ENCODE measurements at places on chromosomes 11 and 22. TPM values are rescaled to one million over a fixed set of nuclear protein-coding genes. Genes with fewer than 3 reads are reported as not detected.
A peak's percentile ranks its signal among the peaks of the same experiment; 100 is the strongest.

DNA sequence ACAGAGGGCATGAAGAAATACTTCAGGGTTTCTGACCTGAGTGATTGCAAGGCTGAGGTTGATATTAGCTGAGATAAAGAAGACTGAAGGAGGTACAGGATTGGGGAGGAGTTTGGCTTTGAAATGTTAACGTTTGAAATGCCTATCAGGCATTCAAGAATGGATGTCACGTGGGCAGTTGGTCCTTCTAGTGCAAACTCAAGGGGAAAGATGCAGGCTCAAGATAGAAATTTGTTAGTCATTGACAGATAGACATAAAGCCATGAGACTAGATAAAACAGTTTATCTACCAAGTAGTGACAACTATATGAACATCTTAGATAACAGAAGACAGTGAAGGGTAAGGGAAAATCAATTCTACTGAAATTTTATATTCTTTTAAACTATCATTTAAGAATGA lies 23.1 kb downstream of the TTC17 start:
- DNase-seq: no peak

GRCh38 chr11:105052487-105052886 lies 7.4 kb upstream of the CARD16 start:
- DNase-seq: no peak

DNA sequence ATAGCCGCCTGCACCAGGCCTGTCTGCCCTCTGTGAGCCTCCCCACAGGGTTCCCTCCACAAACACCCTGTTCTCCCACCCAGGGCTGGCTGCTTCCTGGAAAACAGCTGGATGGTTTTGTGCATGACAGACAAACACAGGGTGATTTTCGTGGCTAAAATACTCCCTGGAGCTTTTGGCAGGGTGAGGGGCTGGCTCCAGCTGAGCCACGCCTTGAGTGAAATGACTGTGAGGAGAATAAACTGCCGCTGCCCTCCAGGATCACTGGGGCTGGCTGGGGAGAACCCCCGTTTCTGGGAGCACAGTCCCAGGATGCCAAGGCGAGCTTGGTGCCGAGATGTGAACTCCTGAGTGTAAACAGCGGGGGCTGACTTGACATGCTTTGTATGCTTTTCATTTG lies 20.3 kb upstream of the PPP6R3 start:
- DNase-seq: no peak

GRCh38 chr11:111308140-111308539 lies 9.8 kb downstream of the POU2AF3 start:
- no peak for DNase-seq

DNA sequence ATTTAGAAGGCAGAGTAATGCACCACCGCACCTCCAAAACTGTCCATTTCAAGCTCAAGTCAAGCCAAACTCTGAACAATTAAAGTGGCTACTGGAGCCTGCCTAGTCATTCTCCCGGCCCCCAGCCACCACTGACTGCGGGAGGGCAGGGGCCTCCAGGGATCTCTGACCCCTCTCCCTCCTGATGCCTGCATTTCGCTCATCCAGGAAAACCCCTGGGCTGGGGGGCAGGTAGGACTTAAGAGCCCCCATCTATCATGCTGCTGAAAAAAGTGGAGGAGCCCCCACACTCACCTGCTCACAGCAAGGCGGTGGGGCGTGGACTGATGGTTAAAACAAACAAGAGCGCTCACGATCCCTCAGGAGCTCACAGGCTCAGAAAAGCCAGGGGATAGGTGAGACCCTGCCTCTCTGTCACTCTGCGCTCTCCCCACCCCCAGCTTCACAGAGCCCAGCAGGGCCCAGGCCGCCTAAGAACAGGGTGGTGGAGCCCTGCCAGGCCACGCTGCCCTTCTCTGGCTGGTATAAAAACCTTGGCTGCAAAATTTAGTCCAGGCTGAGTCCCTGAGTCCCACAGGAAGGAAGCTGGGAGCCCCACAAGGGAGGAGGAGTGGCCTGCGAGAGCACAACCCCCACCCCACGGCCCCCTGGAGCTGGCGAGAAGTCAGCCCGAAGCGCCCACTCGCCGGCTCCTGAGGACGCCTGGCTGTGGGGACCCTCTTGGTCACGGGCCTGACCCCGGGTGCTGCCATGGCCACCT lies 21.0 kb upstream of the MOB2 start:
- peak; percentile 30 for DNase-seq

- DNase-seq: no peak
Observed at GRCh38 chr11:15672825-15673224, 558.1 kb downstream of the INSC start.

DNA sequence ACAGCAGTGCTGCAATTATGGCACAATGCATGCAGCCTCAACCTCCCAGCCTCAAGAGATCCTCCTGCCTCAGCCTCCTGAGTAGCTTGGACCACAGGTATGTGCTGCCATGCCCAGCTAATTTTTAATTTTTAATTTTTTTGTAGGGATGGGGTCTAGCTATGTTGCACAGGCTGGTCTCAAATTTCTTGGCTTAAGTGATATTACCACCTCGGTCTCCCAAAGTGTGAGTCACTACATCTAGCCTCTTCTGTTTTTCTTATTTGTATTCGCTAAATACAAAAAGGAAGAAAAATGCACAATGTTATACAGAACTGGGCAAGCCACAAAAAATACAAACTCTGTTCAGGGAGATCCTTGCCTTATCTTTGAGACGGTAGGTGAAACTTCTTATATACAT lies 62.1 kb downstream of the DDI1 start:
- no peak for DNase-seq

GRCh38 chr11:762421-763072 lies 14.7 kb downstream of the GATD1 start:
- no peak for DNase-seq

- no peak for DNase-seq
Observed at GRCh38 chr22:37701141-37701786, 4.4 kb downstream of the TRIOBP start.

DNA sequence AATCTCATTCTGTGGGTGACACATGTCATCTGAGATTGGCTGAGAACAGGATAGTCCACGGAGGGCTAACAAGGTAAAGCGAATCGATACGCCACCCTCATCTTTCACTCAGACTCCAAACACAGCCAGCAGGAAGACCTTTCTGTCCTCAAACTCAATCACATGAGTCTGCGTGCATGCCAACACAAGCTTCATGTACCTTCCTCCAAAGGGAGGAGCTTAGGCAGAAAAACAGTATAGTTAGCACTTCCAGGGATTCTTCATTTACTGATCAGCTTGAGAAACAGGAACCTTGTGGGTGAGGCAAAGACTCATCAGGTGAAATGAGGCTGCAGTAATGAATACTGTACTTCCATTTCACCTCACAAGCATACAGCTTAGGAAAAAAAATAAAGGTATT lies 767.1 kb upstream of the API5 start:
- DNase-seq: peak; percentile 39

GRCh38 chr11:42085736-42086135 lies 626.3 kb upstream of the LRRC4C start:
- no peak for DNase-seq

DNA sequence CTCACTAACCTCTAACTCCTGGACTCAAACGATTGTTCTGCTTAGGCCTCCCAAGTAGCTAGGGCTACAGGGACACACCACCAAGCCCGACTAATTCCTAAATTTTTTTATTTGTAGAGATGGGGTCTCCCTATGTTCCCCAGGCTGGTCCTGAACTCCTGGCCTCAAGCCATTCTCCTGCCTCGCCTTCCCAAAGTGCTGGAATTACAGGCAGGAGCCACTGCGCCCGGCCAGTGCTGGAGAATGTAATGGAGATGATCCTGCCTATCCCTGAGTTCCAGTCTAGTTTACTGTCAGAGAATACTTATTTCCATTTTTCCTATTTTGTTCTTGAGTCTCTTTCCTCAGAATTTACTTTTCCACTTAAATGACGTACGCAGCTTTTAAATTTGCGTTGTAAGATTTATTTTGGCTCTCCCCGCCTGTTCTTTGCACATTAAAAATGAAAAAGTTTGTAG lies at the start of gene CHEK1:
TSS of gene CHEK1 (plus strand) at position 408 of the 458 bp plus-strand sequence. CDS start 1,606 bp downstream, outside the sequence.
- DNase-seq: no peak

GRCh38 chr11:71172680-71173079 lies 79.7 kb downstream of the SHANK2 start:
- DNase-seq: no peak

DNA sequence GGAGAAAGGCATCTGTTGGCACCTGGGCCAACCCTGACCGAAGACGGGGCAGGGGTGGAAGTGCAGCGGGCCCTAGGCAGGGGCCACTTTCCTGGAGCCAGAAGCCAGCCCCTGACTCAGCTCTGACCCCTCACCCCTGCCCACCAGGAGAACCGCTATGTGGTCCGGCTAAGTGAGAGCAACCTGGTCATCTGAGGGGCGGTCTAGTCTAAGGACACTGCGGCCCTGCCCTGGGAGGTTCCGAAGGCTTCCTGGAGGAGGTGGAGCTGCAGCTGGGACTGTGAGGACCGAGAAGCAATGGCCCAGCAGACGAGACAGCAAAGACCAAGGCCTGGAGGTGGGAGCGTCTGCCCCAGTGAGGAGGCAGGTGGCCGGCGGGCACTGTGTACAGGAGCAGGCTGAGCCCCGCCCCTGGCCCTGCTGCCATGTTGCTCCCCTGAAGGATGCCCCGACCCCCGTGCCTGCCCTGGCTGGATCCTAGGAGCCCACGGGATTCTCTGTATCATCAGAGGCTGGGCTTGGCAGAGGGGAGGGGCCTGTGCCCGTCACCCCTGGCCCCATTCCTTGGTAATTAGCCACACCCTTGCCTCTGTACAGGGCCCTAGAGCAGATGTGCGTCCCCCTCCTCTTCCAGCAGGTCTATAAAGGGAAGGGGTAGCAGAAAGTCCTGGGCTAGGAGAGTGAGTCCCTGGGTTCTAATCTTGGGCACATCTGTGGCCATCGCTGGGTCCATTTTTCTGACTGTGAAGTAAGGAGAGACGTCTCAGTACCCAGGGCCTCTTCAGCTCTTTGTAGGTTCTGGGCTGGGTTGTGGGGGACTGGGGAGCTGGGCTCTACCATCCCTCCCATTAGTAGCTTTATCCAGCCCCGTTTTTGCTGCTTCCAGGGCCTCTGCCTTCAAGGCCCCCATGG lies 19.4 kb downstream of the RELT start:
- peak; percentile 16 for DNase-seq

- DNase-seq: no peak
Observed at GRCh38 chr11:19817265-19817851, 104.7 kb downstream of the NAV2 start.

DNA sequence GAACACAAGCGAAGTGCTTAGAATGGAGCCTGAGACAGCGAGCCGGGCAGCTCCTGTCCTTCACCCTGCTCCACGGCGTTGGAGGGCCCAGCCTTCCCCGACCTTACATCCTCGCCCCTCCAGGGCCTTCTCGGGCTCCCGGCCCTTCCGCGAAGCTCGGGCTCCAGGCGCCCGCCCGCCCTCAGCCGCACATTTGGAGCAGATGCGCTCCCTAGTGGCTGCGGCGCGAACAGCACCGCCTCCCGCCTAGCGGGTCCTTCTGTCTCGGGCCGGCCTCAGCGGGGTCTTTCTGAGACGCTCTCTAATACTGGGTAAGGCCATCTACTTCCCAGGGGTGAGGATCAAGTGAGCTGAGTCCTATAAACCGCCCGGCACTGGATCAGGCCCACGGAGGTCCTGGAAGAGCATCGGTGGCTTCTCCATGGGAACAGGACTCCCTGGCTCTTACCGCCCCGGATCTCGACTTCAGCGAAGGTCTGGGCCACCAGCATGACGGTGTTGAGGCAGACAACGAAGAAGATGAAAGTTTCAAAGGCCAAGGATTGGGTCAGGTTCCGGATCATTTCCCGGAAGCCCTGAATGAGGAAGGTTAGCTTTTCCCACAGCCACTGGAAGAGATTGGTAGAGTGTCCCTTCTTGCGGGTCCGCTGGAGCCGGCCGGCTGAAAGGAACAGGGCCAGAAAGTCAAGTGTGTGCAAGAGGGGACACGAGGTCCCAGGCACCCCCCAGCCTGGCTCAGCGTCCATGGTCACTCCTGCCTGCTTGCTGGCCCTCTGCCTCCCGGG lies 3.7 kb downstream of the CATSPER1 start:
- DNase-seq: peak; percentile 76

DNA sequence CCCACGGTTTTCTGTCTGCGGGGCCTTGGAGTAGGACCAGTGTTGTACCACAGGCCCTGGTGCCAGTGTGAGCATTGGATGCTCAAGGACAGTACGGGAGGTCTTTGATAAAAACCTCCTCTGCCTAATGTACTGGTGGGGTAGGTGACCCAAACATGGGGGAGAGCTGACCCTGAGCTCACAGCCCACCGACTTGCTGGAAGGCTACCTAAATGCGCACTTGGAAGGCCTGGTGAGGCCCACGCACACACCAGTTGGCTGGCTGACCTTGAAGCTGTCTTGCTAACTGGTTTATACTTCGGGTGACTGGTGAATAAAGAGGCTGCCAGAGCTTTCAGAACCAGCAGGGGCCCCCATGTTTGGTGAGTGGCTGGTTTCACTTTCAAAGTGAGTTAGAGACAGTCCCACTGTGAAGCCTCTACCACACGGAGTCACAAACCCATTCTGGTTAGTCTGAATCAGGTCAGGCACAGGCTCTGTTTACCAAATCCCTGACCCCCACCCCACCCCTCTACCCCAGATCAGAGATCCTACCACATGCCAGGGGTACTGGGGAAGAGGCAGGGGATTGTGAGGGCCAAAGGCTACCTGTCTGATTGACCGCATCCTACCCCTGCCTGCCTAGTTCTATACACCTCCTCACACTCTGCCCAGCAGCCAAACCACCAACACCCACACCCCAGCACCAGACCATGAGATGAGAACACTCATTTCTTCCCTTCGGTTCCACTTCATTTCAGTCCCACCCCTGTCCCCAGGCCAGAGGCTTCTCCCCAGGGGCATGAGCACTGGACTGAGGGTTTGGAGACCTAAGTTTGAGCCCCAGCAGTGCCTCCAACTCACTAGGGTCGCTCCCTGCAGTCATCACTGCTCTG lies 12.7 kb upstream of the IL2RB start:
- DNase-seq: no peak

DNA sequence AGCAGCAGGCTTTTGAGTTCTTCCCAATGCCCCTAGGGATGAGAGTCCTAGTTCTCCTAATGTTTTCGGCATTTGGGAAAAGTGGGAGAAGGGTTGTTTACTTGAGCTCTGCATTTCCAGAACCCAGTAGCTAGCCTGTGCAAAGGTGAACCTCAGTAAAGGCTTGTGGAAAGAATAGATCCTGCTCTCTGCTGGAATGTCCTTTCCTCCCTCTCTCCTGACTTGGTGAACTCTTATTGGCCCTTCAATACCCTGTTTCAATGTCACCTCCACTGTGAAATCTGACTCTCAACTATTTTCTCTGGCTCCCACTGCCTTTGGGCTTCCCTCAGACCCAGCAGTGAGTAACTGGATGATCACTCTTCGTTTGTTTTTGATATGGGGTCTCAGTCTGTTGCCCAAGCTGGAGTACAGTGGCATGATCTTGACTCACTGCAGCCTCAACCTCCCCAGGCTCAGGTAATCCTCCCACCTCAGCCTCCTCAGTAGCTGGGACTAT lies 2.4 kb upstream of the UVRAG start:
- no peak for DNase-seq

- no peak for DNase-seq
Observed at GRCh38 chr11:5289696-5290095, 12.1 kb downstream of the OR51B4 start.

GRCh38 chr11:86632499-86633269 lies 39.7 kb downstream of the ME3 start:
- DNase-seq: no peak

GRCh38 chr22:44730022-44730393 lies 22.4 kb upstream of the ARHGAP8 start:
- DNase-seq: no peak

SLC5A12 gene
- total RNA-seq: 6.1 TPM

OR2D2 gene
- total RNA-seq: not detected

SOX10 gene
- 3.6 TPM for total RNA-seq

INCENP gene
- total RNA-seq: 16.7 TPM

LRRC32 gene
- total RNA-seq: 88.2 TPM

RFPL2 gene
- 0.12 TPM for total RNA-seq

MMP11 gene
- 5.6 TPM for total RNA-seq

HEPHL1 gene
- not detected for total RNA-seq
